ENCODE measurements at places on chromosomes 5 and 9.

DNA sequence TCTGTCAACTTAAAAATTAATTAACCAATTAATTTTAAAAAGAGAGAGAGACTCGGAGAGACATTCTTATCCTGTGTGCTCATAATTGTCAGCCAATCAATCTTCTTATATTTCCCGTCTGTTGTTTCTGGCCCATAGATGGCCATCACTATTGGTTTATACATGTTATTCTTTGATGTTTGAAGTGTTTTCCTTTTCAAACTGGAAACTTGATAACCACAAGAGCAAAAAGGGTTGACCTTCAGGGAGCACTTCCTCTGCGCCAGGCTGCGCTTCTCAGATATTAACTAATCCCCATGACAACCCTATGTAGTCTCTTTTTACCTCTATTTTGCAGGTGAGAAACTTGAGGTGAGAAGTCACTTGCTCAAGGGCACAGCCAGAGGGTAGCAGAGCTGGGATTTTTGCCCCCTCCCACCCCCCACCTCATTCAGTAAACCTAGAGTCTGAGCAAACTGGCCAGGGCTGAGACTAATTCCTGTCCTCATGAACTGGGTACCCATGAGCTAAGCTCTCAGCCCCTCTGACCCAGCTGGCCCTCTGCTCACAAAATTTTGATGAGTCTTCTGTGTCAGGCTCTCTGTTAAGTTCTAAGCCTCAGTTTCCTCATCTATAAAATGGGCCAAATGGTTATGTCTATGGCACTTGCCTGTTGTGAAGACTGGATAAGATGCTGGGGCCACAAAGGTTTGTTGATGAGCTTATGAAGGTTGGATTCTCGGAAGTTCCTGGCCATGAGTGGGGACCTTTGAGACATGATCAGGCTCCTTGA lies 86.0 kb upstream of the SH3PXD2B start:
- DNase-seq, result no peak

DNA sequence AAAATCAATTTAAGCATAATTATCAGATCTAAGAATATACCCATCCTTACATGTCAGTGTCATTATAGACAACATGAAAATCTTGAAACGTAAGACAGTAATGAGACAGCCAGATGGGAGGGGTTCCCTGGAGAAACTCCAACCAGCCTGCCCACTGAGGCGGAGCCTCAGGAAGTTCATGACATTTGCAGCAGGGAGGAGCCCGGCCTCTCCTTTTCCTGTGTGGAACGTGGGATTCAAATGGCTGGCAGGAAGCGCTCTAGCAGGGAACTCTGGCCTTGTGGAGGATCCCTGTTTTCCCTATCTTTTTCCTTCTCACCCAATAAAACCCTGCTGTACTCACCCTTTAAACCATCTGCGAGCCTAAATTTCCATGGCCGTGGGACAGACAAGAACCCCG lies 176.6 kb upstream of the KCNN2 start:
- DNase-seq, result no peak

DNA sequence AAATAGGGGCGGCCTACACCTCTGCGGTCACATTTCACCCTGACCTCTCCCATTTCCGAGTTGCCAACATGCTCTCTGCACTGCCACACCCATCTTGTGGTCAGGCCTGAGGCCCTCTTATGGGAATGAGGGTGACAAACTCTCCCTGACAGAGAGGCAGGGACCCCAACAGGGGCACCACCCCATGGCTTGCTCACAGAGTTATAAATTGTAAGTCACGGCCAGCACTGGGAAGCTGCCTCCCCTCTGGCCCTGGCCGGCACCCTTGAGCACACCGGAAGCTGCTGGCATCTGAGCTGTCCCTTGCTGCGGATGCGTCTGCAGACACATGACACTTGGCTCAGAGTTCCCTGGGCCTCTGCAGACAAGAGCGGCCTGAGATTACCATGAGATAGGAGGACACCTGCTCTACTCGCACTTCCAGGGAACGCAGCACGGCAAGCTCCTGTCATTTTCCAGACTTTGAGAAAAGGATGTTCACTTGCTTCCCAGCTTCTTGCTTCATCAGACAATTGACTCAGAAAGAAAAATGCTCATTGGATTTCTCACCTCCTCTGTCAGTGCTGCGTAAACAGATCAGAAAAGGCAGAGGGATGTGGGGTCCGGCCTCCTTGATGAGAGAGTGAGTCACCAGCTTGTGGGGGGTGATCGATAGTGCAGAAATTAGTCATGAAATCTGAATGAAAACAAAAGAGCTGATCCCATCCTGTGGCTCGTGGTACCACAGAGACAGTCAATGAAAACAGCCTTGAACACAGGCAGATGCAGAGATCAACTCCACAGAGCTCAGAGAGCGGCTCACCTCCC lies 269.8 kb downstream of the SYK start:
- DNase-seq, result no peak

GRCh38 chr5:6745706-6746222 lies 32.5 kb downstream of the TENT4A start:
- DNase-seq, result no peak

DNA sequence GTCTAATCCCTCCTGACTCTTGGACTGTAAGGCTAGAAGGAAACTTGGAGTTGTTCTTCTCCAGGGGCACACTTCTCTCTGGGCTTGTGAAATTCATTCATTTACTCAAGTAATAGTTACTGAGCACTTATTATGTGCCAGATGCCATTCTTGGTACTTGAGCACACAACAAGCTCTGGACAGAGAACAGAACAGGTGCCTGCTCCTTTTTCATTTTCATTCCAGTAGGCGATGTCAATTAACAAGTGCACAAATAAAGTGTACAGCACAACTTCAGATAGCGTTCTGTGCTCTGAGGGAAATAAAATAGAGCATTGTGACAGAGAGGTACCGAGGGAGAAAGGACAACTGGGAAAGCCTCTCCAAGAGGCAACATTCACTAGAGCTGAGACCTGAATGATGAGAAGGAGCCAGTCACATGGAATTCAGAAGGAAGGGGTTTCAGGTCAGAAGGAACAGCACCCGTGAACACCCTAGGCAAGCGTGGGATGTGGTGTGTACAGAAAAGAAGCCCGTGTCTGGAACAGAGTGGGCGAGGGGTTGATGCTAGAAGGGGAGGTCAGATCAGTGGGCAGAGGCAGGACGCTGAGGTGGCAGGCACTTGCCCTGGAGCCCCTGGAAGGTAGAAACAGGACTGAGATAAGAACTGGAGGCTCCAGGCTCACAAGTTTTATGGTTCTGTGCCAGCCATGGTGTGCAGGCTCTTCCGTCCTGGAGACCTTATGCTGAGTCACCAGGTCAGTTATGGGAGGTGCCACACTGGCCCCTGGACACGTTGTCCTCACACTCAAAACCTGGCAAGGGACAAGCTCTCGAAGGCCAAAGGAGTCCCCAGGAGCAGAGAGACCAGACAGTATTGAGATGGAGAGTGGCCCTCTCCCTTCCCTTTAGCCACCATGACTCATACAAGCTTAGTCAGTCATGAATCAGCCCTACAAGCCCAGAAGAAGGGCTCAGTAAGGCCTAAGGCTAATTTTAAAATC lies 7.2 kb upstream of the ABLIM3 start:
- DNase-seq, result no peak

Data from stimulated activated CD8-positive, alpha-beta memory T cell treated with anti-CD3 and anti-CD28 coated beads, Interleukin-4, amount 100 ng/mL, for 1 hour (primary cell).